ENCODE measurements at places on chromosomes 1 and 21.

GRCh38 chr1:90730243-90731022 is 13.3 kb upstream of the BARHL2 start:
- DNase-seq = no peak

DNA sequence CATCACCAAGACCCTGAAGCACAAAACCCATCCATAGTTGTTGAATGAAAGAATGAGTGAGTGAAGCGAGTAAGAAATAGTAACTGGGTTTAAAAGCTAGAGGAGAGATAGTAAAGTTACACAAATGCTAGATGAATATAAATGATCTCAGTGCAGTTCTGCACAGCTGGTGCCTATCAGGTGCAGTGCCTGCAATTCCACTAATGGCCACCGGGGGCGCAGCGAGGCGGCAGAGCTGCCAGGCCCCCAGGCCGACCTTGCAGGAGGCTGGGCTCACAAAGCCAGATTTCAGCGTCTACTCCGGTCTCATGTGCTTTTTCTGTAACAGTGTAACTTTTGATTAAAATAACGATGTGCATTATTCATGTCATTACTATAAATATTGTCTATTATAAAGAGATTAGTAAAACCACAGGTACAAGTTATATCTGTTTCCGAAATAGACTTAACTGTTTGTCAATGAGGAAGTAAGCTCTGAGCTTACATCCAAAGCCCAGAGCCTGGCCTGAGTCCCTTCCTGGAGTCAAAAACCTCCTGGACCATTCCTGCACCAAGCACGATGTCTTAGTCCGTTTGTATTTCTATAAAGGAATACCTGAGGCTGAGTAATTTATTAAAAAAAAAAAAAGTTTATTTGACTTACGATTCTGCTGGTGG is 477.6 kb downstream of the NPHP4 start:
- no peak for DNase-seq

DNA sequence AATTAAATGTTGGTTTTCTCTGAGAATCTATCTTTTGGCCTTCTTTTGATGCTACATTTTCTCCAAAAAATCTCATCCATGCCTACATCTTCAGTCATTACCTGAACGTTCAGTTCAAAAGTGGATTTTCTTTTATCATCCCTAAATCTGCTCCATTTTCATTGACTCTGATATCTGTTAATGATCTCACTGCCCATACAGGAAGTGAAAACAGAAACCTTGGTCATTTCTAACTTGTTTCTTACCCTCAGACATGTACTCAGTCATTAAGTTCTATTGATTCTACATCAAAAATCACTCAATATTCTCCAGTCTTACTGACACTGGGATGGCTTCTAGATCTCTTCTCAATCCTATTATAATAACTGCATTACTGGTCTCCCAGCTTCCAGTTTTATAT is 22.7 kb downstream of the PRKACB start:
- no peak for DNase-seq

DNA sequence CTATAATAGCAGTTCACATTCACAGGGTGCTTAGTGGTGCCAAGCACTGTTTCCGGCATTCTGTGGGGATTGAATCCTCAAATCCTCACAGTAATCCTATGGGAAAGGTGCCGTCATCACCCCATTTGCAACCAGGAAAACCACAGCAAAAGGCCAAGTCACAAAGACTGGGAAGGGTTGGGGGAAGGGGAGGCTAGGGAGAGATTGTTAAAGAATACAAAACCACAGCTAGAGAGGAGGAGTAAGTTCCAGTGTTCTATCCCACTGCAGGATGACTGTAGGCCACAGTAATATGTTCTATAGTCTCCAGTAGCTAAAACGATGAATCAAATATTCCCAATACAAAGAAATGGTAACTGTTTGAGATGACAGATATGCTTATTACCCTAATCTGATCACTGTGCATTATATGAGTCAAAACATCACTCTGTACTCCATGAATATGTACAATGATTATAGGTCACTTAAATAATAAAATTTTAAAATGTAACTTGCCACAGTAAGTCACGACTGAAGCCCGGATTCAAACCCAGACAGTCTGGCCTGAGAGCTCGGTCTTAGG is 256.8 kb downstream of the TOMM20 start:
- no peak for DNase-seq

GRCh38 chr21:26847921-26848320 is 2.7 kb upstream of the ADAMTS1 start:
- no peak for DNase-seq

- no peak for DNase-seq
These were observed 181.6 kb upstream of the CACYBP start for GRCh38 chr1:174818014-174818616.

GRCh38 chr1:38026592-38027200 is 14.2 kb downstream of the UTP11 start:
- no peak for DNase-seq

GRCh38 chr1:109389638-109390341 is 7.9 kb downstream of the SORT1 start:
- no peak for DNase-seq

DNA sequence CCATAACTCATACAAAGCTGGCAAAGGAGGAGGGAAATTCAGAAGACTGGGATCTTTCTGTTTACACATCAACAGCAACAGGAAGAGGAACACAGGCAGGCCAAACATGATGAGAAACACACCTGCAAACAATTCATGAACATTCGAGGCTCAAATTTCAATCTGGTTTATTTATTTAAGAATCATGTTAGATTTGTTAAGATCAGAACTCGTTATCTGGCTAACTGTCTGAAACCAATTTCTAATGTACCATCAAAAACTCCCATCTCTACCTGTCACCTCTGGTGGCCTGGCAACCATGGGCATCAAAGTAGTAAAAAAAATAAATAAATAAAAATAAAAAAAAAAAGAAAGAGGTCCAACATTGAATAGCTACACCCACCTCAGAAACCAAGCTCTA is 9.8 kb downstream of the LBR start:
- DNase-seq = no peak

- no peak for DNase-seq
These were observed 19.2 kb downstream of the CD247 start for GRCh38 chr1:167499106-167499505.

- DNase-seq = no peak
These were observed 31.1 kb downstream of the KPNA6 start for GRCh38 chr1:32138965-32139364.

GRCh38 chr1:65890201-65890843 is 97.6 kb downstream of the PDE4B start:
- DNase-seq = no peak

GRCh38 chr1:82401116-82401515 is 600.4 kb downstream of the ADGRL2 start:
- no peak for DNase-seq

DNA sequence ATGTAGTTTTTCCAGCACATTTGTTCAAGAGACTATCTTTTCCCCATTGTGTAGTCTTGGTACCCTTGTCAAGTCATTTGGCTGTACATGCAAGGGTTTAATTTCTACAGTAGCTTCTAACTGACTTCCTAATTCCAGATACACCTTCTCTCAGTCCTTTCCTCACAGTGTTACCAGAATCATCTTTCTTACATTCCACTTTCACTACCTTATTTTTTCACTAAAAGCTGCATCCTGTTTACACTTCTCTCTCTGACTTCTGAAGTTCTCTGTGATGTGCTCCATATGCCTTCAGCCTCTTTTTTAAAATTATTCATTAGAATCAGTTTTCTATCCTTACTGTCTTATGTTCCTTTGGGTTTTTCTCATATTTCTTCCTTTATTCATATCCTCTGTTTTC is 57.1 kb upstream of the RWDD3 start:
- DNase-seq = no peak

DNA sequence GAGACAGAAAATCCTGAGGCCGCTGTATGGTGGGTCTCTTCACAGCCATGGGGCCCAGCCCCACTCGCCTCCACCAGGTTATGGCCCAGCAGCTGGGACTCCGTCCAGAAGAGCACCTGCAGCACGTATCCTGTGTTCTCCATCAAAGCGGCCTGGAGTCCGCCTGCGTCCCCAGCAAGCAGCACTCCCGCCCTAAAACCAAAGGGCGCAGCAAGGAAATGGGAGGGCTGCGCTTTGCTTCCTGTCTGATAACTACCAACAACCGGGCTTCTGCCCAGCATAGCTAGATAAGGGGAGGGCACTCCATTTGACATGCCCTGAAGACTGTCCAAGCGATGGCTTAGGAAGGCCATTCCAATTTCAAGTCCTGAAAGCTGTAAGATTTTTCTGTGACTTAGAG is 119.9 kb downstream of the KCNJ15 start:
- no peak for DNase-seq

DNA sequence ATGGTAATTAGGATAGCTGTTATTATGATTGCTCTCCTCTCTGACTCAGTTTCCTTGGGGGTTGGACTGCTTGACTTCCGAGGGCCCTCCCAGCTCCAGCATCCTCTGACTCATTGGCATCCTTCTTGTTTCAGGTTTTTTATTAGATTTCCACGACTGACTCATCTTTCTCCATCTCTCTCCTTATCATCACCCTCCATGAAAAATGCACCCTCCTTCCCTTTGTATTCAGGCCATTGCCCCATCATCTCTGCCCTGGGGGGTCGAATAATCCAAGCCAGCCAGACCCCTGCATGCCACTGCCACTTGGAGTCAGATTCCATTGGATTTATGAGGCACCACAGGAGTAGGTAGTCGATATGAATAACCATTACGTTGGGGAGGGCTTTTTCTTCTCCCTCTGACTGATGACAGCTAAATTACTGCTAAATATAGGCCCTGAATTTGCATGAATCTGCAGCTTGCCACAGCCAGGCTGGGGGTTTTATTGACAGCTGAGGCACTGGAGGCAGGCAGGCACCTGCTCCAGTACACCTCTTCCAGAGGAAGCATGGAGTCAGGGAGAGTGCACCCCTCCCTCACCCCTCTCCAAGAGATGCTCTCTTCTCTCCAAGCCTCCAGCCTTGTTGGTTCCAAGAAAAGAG is 91.7 kb downstream of the C1orf94 start:
- DNase-seq = no peak

All from NCI-H2081 treated with DMSO at 0.1 percent for 48 hours (cell line).